ENCODE measurements at places on chromosomes 5 and 9.

DNA sequence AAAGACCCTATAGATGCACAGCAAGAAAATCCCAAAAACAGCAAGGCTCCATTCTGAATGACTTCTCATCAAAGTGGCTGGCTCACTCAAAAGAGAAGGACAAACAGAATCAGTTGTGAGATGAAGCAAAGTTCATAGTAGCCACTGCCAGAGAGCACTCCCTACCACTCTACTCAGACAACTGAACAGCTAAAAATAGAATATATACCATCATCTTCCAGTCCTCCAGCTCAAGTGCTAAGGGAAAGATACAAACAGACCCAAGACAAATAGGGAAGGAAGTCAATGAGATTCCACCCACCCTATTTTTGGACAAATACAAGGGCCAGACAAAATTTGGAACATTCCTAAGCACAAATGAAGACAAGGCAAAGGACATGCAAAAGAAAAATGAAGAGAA, 20.6 kb downstream of the GNAQ start:
- no peak for DNase-seq

- DNase-seq = no peak
These were observed 104.7 kb downstream of the PDZD2 start for GRCh38 chr5:31743678-31744077.

GRCh38 chr5:42315214-42315613, 108.0 kb upstream of the GHR start:
- DNase-seq = no peak

GRCh38 chr9:6896562-6896961, 138.8 kb downstream of the KDM4C start:
- DNase-seq = no peak

GRCh38 chr9:128825923-128826700, 3.5 kb downstream of the SPOUT1 start:
- no peak for DNase-seq

- DNase-seq = no peak
These were observed 68.8 kb downstream of the HACD4 start for GRCh38 chr9:20962536-20963225.

DNA sequence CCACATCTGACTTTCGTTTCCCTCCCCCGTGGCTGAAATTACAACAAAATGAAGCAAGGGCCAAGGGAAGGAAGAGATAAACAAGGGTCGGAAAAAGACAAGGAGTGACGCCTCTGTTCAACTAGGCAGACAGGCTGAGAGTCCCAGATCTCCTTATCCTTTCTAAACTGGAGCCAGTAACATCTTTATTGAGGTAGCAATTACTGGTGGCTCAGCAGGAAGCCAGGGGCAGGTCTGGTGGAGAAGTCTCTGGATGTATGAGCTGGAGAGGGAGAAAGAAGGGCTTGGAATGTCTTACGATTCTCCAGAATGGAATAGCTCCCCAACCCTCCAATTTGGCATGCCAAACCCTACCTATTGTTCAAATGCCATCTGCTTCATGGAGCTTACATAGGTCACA, 190.8 kb upstream of the BRINP1 start:
- no peak for DNase-seq

- DNase-seq = no peak
These were observed 271.5 kb downstream of the FSTL4 start for GRCh38 chr5:133340822-133341221.

- DNase-seq = no peak
These were observed 16.7 kb upstream of the SCGB3A1 start for GRCh38 chr5:180607861-180608571.

GRCh38 chr9:16825331-16825725, 45.1 kb downstream of the BNC2 start:
- DNase-seq = no peak

- no peak for DNase-seq
These were observed 44.1 kb upstream of the KCNN2 start for GRCh38 chr5:114317751-114318150.

GRCh38 chr5:169081000-169081724, 219.8 kb downstream of the SLIT3 start:
- no peak for DNase-seq

- DNase-seq = no peak
These were observed 579 bp downstream of the SLC12A7 start for GRCh38 chr5:1111241-1111726.

GRCh38 chr9:4297786-4298254, 2.0 kb downstream of the GLIS3 start:
- DNase-seq = peak; percentile 67

- DNase-seq = no peak
These were observed 144.6 kb upstream of the SGCD start for GRCh38 chr5:156182174-156182967.
